Effector memory CD4-positive, alpha-beta T cell (primary cell): ENCODE measurements at places on chromosomes 12 and 14.

GRCh38 chr12:132012919-132013568, 63.3 kb downstream of the EP400 start:
- no peaks in the 10 kb centered on the region for H3K4me1 ChIP-seq
- no peaks in the 10 kb centered on the region for H3K27me3 ChIP-seq
- DNase-seq: no peak

DNA sequence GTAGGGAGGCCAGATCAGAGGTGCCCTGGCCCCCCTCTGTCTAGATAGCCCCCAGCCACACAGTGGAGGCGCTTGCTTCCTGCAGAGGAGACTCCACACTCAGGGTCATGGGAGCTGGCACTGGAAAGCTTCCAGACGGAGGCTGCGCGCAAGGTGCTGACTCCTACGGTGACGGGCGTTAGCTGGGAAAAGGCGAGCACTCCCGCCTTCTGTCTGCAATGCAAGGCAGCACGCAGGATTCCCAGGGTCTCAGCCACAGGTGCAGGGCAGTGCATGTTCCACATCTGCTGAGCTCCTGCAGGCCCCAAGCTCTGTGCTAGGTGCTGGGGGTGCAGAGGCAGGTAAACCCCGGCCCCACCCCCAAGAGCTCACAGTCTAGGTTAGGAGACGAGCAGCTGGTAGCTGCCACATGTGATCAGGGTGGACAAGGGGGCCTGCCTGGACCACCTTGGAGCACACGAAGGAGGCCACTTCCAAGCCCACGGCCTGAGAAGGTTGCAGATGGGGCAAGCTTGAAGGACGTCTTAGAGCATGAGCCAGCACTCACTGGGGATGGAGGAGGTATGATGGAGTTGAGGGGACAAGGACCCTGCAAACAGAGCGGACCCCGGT, 310.9 kb upstream of the DIO3 start:
- H3K4me3 ChIP-seq: no peak overlapping the region
- no peaks in the 10 kb centered on the region for H3K27me3 ChIP-seq
- no peak overlapping the region for H3K27ac ChIP-seq
- no peaks in the 10 kb centered on the region for H3K36me3 ChIP-seq

- H3K27ac ChIP-seq: no peak overlapping the region
- no peak overlapping the region for H3K4me3 ChIP-seq
Observed at GRCh38 chr14:99524091-99524661, 43.0 kb downstream of the CCNK start.

- H3K27ac ChIP-seq: no peak overlapping the region
- DNase-seq: no peak
- H3K4me1 ChIP-seq: no peaks in the 10 kb centered on the region
- H3K4me3 ChIP-seq: no peak overlapping the region
Observed at GRCh38 chr14:63499701-63500250, 43.4 kb downstream of the PPP2R5E start.

DNA sequence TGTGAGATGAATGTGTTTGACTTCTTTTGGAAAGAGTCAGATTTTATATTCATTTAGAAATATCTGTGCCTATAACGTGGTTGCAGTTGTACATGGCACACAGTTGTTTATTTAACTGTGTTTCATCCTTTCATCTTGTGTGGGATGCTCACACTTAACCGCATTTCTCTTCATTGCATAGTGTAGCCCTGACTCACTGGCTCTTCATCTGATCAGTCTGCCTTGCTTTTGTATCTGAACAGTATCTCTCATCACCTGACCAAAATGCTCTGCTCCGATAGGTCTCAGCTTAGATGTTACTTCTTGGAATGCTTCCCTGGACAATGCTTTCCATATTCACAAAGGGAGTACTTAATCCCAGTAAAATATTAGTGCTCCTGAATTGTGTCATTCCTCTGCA, 83.4 kb downstream of the PDE3A start:
- no peaks in the 10 kb centered on the region for H3K36me3 ChIP-seq
- no peak overlapping the region for H3K27ac ChIP-seq
- H3K27me3 ChIP-seq: no peaks in the 10 kb centered on the region
- H3K4me3 ChIP-seq: no peak overlapping the region
- no peaks in the 10 kb centered on the region for H3K4me1 ChIP-seq

DNA sequence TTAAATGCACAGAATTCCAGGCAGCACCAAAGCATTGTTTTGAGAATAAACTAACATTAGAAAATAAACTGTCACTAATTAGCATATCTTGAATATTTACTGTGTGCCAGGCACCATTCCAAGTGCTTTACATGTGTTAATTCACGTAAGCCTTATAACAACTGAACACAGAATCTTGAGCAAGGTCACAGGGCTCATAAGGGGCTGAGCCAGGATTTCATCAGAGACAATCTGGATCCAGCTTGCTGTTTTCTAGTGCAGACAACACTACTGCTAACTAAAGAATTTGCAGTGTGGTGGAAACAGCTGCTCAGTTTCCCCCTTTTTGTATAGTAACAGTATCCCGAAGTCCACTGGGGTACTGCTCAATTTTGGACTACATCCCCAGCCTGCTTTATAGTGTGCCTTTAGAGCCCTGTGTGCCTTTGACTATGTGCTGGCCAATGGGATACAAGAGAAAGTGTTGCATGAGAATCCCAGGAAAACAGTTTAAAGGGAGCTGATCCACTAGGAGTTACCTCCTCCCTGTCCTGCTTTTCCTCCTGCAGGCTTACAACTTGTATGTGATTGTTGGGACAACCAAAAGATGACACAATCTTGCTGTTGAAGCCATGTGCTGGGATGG, 36.0 kb upstream of the RMST start:
- no peaks in the 10 kb centered on the region for H3K4me1 ChIP-seq
- H3K4me3 ChIP-seq: no peak overlapping the region
- H3K36me3 ChIP-seq: no peaks in the 10 kb centered on the region
- no peaks in the 10 kb centered on the region for H3K27me3 ChIP-seq

DNA sequence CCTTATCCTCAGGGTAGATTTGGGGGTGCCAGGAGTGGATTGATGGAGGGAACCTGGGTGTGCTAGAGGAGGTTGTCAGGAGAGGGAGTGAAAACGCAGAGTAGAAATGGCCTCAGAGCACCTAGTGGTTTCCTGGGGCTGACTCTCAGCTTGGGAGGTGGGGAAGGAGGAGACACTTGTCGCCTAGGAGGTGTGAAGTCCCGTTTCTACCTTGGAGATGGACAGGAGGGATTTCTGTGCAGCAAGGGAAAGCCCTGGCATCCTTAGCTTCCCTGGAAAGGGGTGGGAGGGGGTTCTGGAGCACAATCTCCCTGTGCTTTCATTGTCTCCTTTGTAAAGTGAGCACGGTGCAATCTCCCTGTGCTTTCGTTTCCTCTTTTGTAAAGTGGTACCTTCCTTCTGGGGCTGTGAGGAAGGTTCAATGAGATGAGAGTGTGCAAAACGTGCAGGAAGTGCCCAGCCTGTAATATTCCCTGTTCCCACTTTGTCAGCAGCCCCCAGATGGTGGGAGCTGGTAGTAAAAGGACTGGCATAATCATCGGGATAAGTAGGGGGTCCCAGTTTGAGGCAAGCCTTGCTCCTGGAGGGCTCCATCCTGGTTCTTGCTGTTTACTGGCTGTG, 1.6 kb downstream of the OAS3 start:
- peak overlapping the region; percentile 42 for H3K27ac ChIP-seq
- no peaks in the 10 kb centered on the region for H3K27me3 ChIP-seq
- H3K36me3 ChIP-seq: peaks cover 20% of the 10 kb centered on the region
- DNase-seq: no peak

DNA sequence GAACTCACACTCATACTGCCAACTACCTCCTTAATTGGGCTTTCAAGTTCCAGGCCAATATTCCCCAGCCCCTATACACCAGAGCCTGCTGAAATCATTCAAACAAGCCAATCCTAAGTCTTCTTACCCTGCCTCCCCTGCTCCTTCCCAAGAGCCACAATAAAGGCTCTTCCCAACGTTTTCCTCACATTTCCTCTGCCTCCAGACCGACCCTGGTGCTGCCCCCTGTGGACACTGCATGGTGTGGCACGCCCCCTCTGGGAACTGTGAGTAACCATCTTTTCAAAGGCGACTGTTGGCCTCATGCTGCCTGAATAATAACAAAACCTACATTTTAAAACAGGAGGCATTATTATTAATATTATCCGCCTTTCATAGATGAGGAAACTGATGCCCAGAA, 111.6 kb upstream of the NOS1 start:
- no peaks in the 10 kb centered on the region for H3K4me1 ChIP-seq
- no peak overlapping the region for H3K27ac ChIP-seq
- no peaks in the 10 kb centered on the region for H3K27me3 ChIP-seq
- H3K36me3 ChIP-seq: no peaks in the 10 kb centered on the region
- no peak for DNase-seq

DNA sequence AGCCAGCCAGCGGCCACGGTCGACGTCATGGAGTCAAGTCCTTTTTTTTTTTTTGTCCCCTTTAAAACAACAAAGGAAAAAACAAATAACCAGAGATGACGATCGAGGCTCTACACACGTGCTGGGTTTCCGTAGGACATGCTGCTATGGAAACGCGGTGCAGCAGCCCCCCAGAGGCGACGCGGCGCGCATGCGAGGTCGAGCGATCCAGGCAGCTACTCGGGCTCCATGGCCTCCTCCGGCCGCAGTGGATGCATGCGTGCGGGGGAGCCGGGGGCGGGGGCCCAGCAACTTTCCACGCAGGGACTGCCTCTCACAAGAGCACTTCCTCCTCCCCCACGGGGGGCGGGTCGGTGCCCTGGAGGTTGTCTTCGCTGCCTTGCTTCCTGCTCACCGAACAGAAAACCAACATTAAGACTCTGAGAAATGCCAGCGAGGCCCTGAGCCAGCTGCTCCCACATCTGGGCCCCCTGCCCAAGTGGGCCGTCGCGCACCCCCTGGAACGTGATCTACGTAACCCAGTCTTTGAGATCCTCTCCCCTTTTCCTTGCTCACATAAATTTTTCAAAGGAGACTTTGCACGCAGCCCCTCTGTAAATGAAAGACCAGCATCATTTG, 30.7 kb downstream of the P2RX4 start:
- H3K4me1 ChIP-seq: peaks cover 33% of the 10 kb centered on the region
- H3K36me3 ChIP-seq: peaks cover 5% of the 10 kb centered on the region
- H3K27ac ChIP-seq: peak overlapping the region; percentile 81
- DNase-seq: peak; percentile 91

DNA sequence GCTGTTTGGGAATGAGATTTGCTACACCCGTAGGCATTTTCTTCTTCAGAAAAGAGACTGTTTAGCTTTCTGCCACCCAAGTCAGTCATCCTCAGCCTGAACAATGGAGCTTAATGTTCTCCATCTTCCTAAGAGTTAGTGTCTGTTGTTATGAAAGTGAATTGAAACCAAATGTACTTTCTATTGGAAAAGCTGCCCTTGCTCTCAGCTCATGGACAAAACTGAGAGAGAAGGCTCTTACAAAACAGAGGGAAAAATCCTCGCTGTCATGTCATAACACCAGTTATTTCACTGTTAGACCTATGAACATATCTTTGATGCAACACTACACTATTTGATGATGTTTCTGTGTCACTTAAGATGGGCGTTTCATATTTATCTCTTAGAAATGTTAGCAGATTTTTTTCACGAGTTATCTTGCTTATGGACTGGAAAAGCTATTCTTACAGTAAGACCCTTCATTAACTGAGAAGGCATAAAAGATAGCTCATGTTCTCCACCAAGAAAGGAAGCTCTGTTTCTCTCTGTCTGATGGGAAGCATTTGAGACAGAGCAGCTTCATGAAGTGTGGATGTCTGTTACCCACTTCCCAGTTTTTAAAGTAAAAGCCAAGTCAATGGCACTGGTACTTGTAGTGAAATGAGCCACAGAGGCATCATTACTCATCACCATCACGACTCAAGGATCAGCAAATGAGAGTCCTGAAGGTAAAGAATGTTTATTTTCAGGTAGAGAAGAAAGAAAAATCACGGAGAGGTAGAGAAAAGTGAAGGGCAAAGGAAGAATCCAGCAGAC, 483.9 kb downstream of the ZFP36L1 start:
- no peak for DNase-seq
- H3K27me3 ChIP-seq: no peaks in the 10 kb centered on the region
- H3K36me3 ChIP-seq: no peaks in the 10 kb centered on the region
- H3K4me1 ChIP-seq: no peaks in the 10 kb centered on the region
- no peak overlapping the region for H3K4me3 ChIP-seq
- H3K27ac ChIP-seq: no peak overlapping the region

DNA sequence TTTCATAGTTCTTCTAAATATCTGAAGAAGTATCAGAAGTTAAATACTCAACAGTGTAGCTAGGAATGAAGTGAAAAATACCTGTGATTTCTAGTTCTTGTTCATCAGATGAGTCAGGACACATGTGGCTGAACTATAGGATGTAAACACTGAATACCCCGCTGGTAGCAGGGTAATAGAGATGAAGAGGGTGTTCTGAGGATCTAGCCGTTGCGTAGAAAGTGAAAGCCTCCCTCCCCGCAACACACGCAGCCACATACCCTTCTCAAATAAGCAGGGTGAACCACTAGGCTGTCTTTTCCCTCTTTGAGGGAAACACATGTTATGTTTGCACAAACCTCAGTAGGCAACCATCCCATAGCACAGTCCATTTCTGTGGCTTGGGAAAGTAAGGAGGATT, 16.4 kb upstream of the RNASE12 start:
- H3K27me3 ChIP-seq: no peaks in the 10 kb centered on the region
- no peaks in the 10 kb centered on the region for H3K36me3 ChIP-seq
- no peak overlapping the region for H3K4me3 ChIP-seq
